ENCODE measurements at places on chromosomes 11 and 22.

- no peak for DNase-seq
These were observed at the start of gene DCHS1 for GRCh38 chr11:6655790-6656583. TSS of gene DCHS1 (minus strand) at chr11:6655809. CDS start at chr11:6641613, 14,196 bp downstream.

- DNase-seq = no peak
These were observed 122.3 kb upstream of the BID start for GRCh38 chr22:17896586-17896985.

DNA sequence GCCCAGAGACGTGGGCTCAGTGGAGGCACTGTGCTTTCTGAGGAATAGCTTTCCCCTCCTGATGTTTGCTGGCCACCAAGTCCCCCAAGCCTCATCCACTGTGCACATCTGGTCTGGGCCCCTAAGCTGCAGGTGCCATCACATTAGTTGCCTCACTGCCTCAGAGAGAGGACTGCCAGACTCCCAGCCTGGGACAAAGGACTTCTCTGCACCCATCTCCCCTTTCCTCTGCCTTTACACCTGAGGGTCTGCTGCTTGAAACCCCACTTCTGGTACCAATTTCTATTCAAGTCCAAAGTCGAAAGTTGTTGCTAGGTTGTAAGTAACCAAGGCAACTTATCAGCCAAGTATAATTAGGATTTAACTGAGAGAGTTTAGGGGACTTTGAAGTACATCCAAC, 3.7 kb upstream of the LZTR1 start:
- DNase-seq = no peak

DNA sequence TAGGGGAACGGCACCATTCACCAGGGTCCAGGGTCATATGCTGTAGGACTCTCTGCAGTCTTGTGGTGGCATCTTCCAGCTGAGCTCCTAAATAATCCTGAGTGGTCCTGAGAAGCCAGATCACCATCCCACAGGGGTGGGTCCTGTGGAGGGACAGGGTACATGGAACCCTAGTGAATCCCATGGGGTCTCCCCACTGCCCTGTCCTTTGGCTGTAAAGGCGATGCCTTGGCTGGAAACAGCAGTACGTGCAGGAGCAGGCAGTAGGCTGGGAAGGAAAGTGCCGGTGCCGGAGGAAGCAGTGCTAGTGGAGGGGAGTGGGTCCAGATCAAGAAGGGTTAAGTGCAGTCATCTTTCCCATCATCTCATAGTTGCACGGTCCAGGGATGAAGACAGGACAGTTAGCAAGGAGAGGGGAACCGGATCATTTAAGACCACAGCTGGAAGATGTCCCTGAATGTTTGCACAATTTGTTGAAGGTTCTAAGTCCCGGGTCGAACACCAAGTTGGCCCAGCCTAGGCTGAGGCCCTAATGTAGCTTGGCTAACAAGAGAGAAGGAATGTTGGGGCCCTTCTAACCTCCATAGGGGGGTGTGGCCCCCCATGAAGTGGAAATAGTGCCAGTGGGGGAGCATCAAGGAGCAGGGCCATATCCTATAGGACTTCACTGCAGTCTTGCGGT, 18.1 kb downstream of the TSPAN32 start:
- no peak for DNase-seq

- DNase-seq = no peak
These were observed 22.6 kb upstream of the NXPE4 start for GRCh38 chr11:114618139-114618538.

- no peak for DNase-seq
These were observed 88.3 kb downstream of the TSPAN18 start for GRCh38 chr11:44814881-44815592.

GRCh38 chr11:41404109-41404508, 55.3 kb downstream of the LRRC4C start:
- no peak for DNase-seq

DNA sequence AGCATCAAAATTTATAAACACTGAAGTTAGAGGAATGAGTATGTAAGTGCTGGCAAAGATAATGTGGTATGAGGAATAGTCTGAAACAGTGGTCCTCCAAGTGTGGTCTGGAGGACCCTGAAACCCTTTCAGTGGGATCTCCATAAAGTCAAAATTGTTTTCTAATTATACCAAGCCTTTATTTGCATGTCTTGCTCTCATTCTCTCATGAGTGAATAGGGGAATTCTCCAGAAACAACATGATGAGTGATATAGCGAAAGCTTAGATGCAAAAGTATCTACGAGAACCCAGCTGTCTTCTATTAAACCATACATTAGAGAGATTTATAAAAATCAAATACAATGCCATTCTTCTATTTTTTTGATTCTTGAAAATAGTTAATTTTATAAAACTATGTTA, 145.0 kb upstream of the RAG2 start:
- DNase-seq = no peak

DNA sequence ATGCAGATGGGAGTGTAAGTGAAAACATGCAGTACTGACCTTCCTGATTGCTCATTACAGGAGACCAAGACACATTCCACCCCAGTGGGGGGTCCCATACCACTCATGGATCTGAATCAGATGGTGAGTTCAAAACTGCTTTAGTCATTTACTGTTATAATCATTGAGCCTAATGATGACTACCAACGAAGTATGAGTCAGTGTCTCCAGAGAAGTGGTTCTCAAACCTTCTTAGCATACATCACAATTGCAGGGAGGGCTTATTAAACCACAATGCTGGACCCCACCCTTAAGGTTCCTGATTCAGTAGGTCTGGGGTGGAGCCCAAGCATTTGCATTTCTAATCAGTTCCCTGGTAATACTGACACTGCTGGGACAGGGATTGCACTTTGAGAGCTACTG, 75.8 kb downstream of the CD44 start:
- DNase-seq = peak; percentile 19

DNA sequence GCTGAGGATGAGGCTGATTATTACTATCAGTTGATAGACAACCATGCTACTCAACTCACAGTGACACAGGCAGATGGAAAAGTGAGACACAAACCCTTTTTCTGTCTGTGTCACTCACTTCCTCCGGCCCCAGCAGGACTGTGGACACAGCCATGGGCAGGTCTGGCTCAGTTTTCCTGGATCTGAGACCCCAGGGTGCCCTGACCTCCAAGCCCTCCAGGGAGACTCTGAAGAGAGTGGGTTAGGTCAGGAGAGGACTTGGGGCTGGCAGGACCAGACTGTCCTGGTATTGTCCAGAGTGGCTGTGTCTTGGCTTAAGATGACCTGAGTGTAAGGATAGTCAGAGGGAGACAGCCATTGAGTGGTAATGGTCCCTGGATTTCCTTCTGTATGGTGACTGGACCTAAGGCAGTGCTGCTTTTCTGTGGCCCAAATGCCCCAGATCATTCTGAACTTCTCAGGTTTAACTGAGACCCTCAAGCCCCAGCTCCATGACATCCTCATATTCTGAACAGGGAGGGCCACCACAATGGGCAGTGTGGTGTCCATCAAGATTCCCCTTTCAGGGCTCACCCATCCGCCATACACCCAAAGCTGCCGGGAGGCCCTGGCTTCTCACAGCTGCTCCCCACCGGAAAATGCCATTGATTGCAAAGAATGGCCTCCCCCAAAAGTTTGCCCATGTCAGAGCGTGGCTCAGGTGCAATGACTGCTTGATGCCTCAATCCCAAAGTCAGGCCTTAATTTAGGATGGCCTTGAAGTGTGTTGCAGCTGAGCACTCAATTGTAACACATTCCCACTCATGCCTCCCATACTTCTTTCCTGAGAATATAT, 36.2 kb upstream of the PRAME start:
- no peak for DNase-seq

GRCh38 chr11:74686792-74687191, 44.4 kb downstream of the CHRDL2 start:
- DNase-seq = no peak

GRCh38 chr11:115224551-115224950, 279.7 kb downstream of the CADM1 start:
- no peak for DNase-seq

DNA sequence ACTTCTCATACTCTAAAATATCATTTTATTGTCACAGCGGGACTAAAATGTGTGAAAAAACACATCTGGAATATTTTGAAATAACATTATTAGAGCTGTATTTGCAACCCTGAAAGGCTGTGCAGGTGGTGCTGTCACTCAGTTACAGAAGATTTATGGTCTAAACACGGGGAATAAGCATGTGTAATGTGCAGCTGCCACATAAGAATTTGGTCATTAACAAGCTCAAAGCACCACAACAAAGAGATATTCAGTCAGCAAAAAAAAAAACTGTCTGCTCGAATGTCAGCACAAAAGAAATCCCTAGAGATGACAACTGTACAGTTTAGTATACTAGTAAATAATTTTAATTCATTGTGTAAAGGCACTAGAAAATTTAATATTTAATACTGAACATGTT, 31.3 kb downstream of the TMEM123 start:
- DNase-seq = no peak

DNA sequence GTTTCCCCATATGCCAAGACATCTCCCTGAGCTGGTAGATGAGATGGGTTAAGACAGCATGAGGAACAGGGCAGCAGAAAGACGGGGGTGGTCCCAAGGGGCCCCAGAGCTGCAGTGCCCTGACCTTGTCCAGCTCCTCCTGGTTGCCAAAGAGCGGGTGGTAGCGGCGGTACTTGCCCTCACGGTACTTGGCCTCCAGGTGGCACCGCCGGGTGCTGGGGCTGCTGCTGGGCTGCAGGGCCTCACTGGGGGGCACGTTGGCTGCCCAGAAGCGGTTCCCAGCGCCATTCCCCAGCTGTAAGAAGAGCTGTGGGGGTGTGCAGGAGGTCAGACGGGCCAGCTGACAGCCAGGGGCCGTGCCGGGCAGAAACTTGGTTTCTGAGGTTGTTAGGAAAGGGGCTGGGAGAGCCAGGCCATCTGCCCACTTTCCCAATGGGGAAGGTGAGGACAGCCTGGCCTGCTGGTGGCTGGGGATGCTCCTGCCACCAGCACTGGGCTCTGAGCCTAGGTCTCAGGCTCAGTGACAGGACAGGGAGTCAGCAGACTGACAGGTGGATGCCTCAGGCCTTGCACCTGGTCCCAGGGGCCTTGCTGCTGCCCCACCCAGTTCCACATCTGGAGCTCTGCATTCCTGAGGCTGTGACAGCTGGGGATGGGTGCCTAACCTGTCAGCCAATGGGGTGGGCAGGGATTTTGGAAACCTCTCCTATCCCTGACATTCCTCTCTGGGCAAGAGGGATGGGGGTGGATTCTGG, 30.0 kb upstream of the PDE2A start:
- no peak for DNase-seq

- no peak for DNase-seq
These were observed 21.7 kb upstream of the PDGFB start for GRCh38 chr22:39266398-39267030.

- DNase-seq = no peak
These were observed 19.4 kb downstream of the NFAM1 start for GRCh38 chr22:42412744-42413333.

GRCh38 chr11:131683131-131683530, 312.7 kb downstream of the NTM start:
- no peak for DNase-seq

DNA sequence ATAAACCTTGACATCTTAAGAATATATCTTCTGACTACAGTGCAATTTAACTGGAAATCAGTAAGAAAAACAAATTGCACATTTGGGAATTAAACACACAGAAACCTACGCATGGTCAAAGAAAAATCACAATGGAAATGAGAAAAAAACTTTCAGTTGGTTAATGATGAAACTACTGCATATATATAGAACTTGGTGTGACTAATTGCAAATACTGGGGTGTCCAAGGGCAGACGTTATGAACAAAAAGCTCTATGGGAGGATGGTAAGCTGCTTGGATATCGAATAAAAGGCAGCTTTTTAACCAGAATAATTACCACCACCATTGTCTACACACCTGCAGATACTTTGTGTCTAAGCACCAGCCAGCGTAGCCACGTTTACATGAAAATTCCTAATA, 791 bp downstream of the GDPD4 start:
- DNase-seq = no peak

- no peak for DNase-seq
These were observed 57.0 kb downstream of the CERK start for GRCh38 chr22:46681010-46681409.

GRCh38 chr11:95831198-95831883, 41.0 kb downstream of the CEP57 start:
- no peak for DNase-seq

DNA sequence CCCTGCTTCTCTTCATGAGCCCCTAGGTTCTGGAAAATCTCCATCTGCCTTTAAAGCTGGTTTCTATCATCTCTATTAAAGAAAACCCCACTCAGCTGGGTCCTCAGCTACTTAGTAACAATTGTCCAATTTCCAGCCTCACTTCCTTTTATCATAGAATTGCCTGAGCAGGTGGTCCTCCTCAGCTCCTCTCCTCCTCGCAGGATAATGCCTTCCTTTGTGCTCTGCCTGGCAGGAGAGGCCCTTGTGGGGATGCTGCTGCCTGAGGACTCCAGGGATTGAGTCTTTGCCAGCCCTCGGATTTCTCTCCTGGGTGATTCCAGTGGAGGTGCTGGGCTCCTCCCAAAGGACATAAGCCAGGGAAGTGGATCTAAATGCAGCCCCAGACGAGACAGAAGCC, 448.3 kb downstream of the INSC start:
- no peak for DNase-seq

DNA sequence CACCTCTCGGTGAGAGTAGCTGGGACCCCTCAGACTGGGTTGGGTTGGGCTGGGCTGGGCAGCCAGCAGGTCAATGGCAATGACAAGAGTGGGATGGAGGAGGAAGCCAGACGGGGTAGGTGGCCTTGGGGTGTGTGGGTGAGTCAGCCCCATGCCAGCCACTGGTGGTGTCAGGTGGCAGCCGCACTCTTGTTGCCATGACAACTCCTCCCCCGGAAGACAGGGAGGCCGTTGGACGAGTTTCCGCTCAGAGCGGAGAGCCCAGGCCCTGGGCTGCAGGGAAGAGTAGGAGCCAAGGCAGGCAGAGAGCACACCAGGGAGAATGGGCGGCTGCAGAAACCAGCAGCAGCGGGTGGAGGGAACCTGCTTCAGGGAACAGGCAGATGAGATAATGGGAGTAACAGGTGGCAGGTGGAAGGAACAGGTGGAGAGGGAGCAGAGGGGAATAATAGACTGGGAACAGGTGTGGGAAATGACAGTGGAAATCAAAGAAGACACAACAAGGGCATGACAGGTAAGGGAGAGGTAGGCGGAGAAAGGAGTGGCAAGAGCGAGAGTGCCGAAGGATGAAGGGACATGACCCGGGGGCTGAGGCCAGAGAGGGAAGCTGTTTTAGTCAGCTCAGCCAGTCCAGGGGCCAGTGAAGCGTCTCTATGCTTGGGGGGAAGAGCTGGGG, 8.7 kb downstream of the SPTBN2 start:
- DNase-seq = peak; percentile 5
